ENCODE measurements at places on chromosomes 16 and 17.

DNA sequence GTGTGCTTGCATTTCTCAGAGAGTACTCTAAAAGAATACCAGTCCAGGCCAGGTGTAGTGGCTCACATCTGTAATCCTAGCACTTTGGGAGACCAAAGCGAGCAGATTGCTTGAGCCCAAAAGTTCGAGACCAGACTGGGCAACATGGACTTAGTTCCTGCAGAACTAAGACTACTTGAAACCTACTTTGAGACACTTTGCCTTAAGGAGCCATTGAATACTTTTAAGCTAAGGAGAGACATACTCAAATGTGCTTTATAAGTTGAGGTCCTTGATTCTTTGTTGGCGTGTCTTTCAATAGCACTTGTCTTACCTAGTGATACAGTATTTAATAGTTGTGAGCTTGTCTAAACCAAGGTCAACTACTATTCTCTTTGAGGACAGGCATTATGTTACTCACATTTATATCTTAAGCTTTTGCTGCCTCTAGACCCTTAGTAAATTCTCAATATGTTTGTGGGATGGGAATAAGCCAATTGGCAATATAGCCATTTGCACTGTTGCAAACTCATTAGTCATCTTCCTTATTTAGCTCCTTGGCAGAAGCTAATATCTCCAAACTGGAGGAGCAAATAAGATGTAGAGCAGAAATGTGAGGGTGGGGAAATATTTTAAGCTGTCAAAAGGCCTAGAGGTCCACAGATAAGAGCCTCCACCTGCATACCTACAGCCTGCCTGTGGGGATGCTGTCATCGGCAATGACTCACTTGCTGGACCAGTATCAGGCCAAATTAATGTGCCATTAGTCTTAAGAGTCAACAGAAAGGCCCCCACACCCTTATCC, 16.3 kb downstream of the SCPEP1 start:
- DNase-seq = no peak

GRCh38 chr16:70689970-70690891, 4.4 kb upstream of the MTSS2 start:
- no peak for DNase-seq

DNA sequence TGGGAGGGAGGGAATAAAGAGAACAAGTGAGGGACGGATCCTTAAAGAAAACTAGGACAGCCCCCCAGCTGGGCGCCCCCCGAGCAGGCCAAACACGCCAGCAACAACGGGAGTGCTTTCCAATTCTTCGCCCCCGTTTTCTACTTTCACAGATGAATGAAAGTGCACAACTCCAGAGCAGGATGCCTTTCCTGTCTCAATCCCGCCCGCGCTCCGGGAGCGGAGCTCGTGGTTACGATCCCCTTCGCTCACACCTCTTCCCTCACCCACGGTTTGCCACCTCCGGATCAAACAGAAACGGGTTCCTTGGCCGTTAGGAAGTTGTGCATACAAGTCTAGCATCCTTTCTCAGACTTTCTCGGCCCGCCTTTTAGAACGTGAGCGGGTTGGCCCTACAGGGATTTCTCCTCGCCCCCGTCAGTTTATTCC, 680 bp downstream of the SKA2 start:
- no peak for DNase-seq

DNA sequence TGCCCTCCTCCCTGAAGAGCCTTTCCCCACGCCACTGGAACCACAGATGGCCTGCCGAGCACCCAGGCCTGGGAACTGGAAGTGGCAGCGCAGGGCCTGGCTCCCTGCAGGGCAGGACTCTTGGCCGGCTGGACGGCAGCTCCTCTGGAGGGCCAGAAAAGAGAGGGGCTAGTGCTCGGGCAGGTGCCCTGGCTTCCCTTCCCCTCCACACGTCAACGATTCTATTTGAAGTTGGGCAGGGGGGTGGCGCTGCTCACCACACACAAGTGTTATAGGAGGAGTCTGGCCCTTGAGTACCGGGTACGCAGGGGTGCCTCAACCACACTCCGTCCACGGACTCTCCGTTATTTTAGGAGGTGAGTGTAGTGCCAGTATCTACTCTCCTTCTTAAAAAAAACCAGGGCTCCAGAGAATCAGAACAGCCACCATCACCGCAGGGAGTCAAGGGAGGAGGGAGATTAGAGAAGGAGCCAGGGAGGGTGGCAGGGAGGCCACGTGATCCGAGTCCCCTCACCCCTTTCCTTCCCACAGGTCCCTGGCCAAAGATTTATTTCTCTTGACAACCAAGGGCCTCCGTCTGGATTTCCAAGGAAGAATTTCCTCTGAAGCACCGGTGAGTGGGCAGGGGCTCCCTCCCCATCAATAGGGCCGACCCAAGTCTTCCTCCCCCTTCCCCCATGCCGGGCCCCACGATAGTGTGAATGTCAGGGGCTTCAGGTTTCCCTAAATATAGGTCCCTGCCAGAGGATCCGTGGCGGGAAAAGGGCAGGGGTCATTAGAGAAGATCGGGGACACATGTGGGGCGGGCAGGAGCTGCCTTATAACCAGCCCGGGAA, 1.4 kb upstream of the ALDOA start:
- peak; percentile 57 for DNase-seq

DNA sequence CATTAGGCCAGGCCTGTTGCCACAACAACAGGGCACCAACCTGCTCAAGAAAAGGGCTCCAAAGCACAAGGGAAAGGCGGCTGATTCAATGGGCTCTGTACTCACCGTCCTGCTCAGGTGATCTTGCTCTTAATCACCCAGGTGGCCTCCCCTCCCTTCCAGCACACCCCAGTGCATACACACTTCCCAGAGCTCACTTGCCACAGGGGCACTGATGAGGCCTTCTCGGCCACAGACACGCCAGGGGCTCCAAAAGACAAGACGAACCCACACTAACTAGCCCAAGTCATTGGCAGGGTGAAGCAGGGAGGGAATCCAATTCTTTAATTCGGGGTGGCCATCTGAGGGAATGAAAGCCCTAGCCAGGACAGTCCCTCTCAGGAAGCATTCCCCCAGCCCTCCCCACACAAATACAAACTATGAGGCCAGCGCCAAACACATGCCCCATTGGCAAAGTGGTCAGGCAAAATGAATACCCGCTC, 1.4 kb downstream of the MYO18A start:
- DNase-seq = no peak

DNA sequence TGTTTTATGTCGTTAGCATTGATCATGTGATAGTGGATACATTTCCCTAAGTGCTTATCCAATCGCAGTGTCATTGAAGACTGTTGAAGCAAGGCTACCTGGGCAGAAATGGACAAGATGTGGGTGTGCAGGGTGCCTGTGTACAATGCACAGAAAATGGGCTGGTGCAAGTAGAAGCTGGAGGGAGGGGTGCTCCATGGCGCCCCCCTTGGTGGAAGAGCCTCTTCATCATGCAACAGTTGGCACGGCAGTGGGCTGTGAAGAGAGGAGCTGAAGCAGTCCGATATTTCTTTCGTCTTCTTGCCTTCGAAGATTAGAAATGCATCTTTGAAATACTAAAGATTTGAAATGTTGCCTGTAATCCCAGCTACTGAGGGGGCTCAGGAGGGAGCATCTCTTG, 100.5 kb downstream of the PLCG2 start:
- no peak for DNase-seq

- DNase-seq = no peak
Observed at GRCh38 chr17:17469358-17469757, 7.4 kb upstream of the MED9 start.

DNA sequence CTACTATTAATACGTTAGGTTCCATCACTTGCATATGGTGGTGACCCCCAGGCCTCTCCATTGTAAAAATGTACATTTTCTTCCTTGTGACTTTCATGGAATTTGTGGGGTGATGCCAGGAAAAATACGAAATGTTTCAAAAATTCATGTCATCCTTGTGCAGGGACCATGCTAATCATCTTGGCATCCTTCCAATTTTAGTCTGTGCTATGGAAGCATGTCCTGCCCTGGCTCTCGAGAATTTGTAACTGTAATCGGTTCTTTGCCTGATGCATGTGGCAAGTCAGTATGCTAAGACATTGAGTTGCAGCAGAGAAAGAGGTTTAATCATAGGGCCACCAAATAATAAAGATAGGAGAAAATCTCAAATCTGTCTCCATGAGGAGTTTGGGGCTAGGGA, 14.3 kb upstream of the GINS3 start:
- DNase-seq = no peak

DNA sequence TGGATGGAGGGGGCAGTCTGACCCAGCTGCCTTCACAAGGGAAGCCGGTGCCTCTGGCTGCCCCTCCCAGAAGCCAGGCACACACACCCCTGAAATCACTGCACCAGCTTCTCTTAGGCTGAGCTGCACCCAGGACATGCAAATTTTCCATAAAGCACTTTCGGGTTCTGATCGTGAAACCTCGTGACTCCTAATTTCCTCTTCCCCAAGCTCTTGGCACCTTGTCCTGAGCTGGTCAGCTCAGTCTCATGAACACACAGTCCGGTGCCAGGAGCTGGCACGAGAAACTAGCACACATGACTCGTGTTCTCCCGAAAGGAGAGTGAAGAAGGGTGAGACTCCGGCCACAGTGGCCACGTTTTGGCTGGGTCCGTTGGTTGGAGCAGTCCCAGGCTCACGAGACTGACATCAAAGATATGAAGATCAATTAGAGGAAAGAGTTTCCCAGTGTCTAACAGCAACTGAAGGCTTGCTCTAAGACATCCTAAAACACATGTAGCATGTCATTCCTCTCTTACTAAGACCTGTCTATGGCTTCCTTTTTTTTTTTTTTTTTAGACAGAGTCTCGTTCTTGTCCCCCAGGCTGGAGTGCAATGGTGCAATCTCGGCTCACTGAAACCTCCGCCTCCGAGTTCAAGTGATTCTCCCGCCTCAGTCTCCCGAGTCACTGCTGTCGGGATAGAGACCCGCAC, 9.2 kb upstream of the ABR start:
- no peak for DNase-seq

DNA sequence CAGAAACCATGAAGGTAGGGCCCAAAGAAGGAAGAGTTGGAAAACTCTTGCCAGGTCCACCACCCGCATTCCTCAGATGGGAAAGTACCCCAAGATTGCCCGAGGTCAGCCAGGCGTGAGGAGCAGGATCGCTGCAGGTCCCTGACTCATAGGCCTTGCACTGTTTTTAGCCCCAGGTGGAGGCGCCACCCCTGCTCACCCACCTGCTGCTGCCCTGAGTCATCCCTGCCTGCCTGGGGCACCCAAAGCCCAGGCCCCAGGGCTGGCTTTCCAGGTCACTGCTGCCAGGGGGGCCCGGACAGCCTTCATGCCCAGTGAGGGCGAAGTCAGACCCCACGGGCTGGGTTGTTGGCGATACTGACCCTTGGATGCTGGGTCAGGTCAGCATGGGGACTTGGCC, 100.9 kb downstream of the AMFR start:
- DNase-seq = no peak

DNA sequence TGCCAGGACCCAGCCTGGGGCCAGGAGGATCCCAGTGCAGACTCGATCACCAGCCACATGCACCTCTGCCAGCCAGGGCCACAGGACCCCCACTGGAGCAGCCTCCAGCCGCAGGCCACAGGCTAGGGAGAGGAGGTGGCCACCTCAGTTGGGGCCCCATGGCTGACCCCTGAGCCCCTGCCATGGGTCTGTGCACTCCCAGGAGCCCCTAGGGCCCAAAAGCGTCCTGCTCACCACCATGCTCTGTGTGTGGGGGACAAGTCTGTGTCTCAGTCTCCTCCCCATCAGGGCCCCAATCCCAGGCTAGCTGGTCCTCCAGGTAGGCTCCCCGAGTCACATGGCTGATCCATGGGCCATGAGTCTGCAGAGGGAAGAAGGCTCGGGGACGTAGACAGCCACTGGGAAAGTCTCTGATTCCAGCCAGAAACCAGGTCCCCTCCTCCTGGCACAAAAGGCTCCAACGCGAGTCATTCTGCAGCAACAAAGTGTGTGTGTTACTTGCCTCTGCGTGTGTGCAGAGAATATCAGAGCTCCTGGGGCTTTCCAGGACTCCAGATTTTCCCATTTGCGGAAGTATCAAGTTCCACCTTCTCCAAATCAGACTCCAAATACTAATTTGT, 6.1 kb upstream of the PRSS8 start:
- DNase-seq = no peak

GRCh38 chr17:54408731-54409130, 491.9 kb upstream of the TOM1L1 start:
- no peak for DNase-seq

DNA sequence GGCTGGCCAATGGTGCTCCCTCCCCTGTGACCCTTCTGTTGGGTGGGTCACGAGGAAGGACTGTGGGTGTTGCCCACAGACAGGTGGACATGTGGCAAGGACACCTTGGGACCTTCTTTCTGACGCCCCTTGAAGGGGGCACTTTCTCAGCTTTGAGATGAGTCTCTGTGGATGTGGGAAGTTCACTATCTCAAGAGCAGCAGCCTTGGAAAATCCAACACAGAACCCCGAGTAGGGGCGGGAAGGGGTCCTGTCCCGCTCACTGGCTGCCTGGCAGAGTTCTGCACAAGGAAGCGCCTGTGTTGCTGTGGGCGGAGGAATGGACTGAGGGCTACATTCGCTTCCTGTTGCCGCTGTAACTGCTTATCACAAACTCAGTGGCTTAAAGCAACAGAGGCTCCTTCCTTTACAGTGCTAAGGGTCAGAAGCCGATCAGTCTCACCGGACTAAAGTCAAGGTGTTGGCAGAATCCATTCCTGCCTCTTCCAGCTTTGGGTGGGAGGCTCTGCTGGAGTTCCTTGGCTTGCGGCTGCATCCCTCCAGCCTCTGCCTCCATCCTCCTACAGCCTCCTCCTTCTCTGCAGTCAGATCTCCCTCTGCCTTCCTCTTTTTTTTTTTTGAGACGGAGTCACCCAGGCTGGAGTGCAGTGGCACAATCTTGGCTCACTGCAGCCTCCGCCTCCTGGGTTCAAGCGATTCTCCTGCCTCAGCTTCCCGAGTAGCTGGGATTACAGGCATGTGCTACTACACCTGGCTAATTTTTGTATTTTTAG, 305.2 kb downstream of the SEC14L1 start:
- no peak for DNase-seq

DNA sequence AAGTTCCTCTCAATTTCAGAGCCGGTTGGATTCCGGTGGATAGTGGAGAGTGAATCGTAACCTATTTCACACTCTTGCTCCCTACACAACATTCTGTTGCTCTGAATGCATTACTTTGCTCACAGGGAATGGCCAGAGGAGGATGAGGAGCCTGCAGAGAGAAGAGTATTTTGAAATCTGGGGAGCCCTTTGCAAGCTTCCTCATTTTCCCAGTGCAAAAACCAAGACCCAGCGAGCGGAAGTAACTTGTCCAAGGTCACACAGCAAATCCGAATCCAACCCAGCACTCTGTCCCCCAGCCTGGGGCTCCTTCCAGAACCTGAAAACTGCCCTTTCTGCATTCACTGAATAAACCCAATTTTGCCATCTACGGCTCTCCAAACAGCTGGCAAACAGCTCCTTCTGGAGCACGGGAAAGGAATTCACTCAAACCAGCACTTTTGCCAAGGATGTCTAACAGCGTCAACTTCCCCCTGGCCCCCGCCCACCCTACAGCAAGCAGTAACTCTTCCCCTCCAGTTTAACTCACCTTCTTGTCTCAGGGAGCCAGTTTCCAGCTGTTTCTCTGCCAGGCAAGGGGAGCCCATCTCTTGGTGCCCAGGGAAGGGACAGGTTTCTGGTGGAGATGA, 557 bp downstream of the KCNG4 start:
- no peak for DNase-seq

- DNase-seq = no peak
Observed at GRCh38 chr16:21070564-21070963, 80.1 kb downstream of the DNAH3 start.

- DNase-seq = no peak
Observed at GRCh38 chr16:12501707-12502457, 301.8 kb downstream of the CPPED1 start.

All from GM18507 (cell line).